ENCODE measurements at places on chromosomes 16 and 17.

- DNase-seq, result no peak
Observed at GRCh38 chr17:81520021-81520901, 7.7 kb upstream of the ACTG1 start.

DNA sequence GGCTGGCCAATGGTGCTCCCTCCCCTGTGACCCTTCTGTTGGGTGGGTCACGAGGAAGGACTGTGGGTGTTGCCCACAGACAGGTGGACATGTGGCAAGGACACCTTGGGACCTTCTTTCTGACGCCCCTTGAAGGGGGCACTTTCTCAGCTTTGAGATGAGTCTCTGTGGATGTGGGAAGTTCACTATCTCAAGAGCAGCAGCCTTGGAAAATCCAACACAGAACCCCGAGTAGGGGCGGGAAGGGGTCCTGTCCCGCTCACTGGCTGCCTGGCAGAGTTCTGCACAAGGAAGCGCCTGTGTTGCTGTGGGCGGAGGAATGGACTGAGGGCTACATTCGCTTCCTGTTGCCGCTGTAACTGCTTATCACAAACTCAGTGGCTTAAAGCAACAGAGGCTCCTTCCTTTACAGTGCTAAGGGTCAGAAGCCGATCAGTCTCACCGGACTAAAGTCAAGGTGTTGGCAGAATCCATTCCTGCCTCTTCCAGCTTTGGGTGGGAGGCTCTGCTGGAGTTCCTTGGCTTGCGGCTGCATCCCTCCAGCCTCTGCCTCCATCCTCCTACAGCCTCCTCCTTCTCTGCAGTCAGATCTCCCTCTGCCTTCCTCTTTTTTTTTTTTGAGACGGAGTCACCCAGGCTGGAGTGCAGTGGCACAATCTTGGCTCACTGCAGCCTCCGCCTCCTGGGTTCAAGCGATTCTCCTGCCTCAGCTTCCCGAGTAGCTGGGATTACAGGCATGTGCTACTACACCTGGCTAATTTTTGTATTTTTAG, 305.2 kb downstream of the SEC14L1 start:
- DNase-seq, result peak; percentile 82

DNA sequence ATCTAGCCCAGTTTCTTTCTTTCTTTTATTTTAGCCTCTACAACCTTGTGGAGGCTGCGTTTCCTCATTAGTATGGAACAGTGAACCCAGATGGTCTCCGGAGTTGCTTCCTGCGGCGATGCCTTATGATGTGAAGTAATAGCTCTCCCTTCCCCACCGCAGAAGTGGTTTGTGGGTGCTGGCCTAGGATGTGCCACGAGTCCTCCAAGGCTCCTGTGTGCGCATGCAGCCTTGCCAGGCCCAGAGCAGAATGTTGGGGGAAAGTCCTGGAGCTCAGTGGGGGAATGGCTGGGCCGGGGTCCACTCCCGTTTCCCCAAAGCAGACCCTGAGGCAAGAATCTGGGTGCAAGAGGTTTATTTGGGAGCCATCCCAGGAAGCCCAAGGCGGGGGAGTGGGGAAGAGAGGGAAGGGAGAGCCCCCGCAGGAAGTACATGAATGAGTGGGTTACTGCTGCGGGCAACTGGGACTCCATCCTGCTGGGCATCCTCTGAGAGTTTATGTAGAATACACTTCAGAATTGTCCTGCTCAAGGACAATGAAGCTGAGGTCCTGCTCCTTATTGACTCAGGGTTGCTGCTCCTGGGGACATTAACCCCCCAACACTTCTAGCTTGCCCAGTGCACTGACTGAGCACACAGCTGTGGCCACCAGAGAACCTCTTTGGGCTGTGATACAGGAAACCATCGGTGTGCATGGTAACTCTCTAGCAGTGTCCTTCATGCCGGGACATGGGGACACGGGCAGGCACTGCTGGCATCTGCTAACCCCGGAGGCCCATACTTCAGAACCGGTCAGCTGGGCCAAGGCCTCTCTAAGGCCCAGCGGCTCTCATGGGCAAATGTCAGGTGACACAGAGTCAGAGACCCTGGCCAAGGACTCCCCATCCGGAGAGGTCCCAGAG, 3.7 kb upstream of the HCRT start:
- no peak for DNase-seq

GRCh38 chr16:89422527-89422904, 67.8 kb downstream of the ANKRD11 start:
- DNase-seq, result peak; percentile 65

- no peak for DNase-seq
Observed at GRCh38 chr16:25834101-25834500, 142.3 kb downstream of the HS3ST4 start.

GRCh38 chr17:732067-732901, at the start of gene TLCD3A:
TLCD3A (plus strand) TSS chr17:732596; CDS start chr17:732648, 52 bp downstream.
- peak; percentile 70 for DNase-seq

GRCh38 chr17:68843522-68843921, 111.7 kb downstream of the ABCA8 start:
- no peak for DNase-seq

- no peak for DNase-seq
Observed at GRCh38 chr17:83071966-83072562, 7.3 kb upstream of the METRNL start.

DNA sequence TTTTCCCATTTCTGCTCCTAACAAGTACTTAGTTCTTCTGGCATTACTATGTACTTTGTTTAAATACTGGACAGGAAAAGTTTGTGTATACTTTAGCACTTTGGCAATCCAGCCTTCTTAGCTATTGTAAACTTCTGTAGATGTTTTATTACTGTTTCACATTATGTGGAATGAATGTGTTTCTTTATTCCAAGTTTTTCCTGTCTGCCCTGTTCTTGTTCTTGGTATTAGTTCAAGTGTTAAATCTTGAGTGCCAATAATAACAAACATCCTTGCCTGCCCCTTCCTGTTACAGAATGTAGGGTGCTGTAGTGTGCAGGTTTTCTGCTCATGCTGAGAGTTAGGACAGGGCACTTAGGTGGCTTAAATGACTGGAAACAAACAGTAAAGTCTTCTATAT, 7.3 kb upstream of the CAPNS2 start:
- no peak for DNase-seq

- DNase-seq, result peak; percentile 68
Observed at GRCh38 chr17:8991514-8992285, 26.2 kb upstream of the PIK3R5 start.

DNA sequence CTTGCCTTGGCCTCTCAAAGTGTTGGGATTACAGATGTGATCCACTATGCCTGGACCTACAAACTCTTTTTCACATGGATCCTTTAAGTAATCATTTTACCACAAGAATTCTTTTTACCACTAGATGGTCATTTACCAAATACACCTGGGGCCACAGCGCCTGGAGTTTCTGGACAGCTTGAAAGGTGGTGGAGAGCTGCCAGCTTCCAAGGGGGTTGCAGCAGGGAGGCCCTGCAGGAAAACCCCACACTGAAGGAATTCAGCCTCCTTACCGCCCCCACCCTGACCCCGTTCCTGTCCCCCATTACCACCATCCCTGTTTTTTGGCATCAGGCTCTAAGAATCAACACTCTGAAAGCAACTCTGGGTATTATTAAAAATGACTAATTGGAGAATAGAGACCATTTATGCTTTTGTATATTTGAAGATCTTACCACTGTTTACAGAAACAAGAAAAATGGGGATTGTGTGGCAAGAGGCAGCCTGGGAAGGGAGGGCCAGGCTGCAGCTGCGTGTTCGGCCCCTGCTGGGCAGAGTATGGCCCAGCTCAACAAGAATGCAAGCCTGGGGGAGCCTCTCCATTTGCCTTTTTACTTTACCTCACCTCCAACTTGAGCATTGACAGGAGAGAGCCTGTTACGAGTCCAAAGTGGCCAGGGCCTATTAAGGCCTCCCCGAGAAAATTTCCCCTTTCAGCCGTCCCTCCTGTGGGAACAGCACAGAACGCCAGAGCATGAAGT, 209.9 kb downstream of the ZFHX3 start:
- DNase-seq, result no peak

DNA sequence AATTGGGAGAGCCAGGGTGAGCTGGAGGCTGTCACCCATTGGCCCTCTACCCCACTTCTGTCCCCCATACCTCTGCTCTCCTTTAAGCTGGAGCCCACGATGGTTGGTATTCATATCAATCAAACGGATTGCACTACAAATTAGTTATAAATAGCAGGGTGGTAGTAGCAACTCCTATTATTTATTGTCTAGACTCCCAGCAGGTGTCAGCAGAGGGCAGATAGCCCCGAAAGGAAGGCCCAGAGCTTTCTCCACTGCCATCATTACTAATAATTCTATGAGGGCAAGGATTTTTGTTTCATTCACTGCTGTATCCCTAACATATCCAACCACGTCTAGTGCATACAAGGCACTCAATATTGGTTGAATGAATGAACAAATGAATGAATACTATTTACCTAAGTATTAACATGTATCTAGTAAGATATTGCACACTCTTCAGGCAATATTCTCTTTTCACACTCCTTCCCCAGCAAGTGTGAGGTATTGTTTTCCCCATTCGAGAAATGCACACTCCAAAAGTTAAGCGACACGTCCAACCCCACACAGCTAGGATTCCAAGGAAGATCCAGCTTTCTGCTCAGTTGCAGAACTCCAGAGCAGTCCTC, 6.3 kb downstream of the C17orf50 start:
- no peak for DNase-seq

DNA sequence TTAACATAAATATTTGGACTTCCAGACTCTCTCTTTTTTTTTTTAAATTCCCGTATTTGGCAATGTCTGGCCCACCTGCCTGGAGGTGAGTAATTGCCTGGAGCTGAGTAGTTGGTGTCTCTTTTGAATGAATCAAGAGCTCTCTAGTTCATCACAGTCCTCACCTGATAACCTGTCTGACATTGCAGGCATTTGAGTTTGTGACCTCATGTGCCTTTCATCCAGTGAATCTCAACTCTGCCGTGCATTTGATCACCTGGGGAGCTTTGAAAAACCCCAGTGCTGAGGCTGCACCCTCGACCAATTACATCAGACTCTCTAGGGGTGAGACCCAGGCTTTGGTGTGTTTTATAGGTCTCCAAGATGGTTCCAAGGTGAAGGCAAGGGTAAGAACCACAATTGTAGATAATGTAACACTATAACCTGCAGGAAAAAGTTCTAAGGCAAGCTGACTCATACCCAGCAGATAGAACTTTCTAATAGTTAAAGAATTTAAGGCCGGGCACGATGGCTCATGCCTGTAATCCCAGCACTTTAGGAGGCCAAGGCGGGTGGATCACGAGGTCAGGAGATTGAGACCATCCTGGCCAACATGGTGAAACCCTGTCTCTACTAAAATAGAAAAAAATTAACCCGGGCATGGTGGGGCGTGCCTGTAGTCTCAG, 24.5 kb upstream of the HS3ST2 start:
- DNase-seq, result no peak

GRCh38 chr17:14078027-14078426, 8.7 kb downstream of the COX10 start:
- no peak for DNase-seq

GRCh38 chr16:2857451-2858244, at the start of gene PRSS22:
PRSS22 (minus strand) TSS chr16:2858170; CDS start chr16:2858104, 66 bp downstream.
- peak; percentile 50 for DNase-seq

DNA sequence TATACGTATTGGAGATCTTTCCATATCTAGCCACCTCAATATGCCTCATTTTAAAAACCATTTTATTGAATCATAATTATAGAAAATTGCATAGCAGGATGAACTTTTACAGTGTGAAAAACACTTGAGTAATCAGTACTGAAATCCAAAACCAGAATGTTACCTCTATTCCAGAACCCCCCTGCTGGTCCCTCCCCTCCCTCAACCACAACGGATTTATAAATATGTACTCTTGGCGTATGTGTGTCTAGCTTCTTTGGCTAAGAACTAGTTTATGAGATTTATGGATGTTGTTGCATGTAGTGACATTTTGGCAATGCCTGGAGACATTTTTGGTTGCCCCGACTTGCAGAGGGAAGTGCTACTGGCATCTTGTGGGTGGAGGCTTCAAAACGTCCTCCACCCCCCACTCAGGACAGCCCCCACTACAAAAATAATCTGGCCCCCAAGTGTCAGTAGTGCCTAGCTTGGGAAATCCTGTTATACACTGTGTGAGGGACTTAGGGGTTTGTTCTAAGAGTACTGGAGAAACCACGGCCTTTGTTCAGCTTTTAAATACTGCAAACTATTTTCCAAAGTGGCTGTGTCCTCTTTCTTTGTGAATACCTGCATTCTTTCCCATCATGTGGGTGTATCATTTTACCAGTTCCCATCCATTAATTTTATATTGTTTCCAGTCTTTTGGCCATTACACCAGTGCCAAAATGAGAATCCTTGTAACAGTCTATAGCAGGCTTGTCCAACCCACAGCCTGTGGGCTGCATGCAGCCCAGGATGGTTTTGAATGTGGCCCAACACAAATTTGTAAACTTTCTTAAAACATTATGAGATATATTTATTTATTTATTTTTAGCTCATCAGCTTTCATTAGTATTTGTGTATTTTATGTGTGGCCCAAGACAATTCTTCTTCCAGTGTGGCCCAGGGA, 23.7 kb downstream of the ITPRIPL2 start:
- no peak for DNase-seq

- no peak for DNase-seq
Observed at GRCh38 chr16:10987361-10988163, 43.2 kb downstream of the CLEC16A start.

DNA sequence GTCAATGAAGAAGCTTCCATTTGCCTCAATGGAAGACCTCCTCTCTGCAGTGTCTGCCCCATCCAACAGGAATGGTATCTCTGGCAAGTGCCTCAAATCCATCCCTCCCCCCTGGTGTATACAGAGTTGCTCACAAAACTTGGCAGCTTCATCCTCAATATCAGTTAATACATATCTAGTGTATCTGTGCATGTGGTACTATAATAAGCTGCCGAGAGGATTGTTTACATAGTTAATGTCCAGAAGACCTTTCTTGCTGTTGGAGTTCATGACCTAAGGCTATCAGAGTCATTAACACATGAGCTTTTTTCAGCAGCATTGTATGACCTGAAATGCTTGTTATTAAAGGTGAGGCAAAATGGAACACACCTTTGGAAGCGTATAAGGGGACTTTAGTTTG, 14.0 kb upstream of the RASL10B start:
- DNase-seq, result no peak

DNA sequence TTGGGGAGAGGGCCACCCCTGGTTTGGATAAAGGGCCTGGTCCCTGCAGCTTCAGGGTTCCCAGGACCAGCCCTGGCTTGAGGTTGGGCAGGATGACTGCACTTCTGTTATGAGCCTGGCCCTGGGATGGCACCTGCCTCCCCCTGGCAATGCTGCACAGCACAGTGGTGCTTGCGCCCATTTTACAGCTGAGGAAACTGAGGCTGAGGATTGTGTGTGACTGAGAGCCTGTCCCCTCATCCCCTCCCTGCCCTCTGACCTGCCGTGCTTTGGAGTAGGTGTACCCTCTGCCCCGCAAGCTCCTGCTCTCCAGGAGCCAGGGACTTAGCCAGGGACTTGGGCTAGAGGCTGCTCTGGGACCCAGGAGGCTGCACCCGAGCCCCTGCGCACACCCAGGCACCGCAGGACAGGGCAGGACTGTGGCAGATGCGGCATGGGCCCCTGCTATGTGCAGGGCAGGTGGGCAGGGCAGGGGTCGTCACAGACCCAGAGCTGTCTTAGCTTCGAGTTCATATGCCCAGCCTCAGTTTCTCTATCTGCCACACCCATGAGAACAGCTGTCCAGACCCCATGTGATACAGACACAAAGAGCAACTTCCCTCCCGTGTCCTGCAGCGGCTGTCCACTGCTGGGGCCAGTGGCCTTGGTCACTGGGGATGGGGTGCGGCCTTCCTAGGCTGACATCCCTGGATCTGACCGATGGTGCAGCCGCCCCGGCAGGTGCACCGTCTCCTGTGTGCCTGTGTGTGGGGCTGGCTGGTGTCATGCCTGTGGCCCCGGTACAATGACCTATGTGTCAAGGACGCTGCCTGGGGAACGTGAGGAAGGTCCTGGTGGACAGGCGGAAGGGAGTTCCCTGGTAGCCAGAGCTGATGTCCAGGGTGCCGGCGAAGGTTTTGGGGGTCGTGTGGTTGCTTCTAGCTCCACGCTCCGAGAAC, 36.6 kb downstream of the BAHCC1 start:
- no peak for DNase-seq
